ENCODE measurements at places on chromosomes 1 and 21. TPM values are rescaled to one million over a fixed set of nuclear protein-coding genes. Genes with fewer than 3 reads are reported as not detected.

The ABCD3 gene
- 18.5 TPM for total RNA-seq

DNA sequence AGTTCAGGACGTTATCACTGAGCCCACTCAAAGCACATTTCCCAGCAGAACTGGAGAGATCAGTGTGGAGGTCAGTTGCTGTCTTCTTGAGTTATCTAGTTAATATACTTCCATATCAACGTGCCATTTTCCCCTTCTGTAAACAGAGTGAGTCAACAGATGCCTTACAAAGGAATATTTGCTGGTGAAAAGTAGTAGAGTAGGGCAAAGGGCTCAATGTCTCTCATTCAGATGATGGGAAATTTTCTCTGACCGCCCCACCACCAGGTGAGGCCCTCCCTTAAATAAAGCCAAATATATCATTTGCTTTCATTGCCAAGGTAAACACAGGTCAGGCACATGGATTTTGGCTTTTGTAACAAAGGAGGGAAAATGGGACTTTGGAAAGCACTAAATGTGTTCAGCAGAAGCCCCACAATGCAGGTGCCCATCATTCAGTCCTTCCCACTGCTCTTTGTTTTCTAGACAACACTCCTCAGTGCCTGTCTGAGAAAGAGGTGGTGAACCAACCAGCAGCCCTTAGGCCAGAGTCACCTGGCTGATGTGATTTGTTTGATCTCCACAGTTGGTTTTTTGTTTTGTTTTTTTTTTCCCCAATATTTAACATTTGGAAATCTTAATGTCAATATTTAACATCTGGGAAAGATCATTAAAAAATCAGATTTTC is 40.5 kb upstream of the SAMD13 start:
- DNase-seq, result no peak

DNA sequence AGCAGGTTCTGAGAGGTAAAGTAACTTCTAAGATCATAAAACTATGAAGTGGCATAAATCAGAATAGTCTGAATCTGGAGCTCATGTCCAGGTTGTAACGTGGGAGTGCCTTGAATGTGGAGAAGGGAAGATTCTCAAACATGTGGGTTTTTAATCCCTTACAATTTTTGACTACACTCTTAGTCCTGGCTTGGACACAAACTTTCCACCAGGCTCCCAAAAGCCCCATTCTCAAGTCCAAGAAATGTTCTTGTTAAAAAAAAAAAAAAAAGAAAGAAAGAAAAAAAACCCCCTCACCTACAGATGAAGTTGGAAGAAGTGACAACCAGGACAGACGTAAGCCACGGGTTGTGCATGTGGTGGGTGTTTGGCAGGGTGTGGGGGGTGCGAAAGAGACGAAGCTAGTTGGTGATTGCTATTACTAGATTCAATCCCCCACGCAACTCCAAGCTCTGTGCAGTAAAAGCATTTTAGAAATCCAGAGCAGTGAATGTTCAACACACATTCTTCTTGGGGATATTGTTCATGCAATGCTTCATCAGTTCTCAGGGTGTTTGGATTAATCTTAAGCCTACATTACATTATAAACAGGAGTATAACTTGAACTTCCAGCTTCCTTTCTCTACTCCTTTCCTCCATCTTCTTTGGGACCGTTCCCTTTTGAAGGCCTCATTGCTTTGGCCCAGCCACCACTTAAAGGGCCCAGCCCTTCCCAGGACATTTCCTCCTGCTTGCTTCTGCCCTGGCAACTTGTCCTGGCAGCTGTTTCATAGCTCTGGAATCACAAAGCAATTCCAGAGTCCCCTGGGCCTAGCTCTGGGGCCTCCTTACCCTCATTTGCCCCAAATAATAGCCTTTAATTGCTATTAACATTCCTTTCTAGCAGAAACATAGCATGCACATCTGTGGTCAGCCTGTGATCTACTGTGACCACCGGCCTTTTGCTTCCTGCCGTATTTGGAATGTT is 41.8 kb downstream of the PHC2 start:
- DNase-seq, result no peak

DNA sequence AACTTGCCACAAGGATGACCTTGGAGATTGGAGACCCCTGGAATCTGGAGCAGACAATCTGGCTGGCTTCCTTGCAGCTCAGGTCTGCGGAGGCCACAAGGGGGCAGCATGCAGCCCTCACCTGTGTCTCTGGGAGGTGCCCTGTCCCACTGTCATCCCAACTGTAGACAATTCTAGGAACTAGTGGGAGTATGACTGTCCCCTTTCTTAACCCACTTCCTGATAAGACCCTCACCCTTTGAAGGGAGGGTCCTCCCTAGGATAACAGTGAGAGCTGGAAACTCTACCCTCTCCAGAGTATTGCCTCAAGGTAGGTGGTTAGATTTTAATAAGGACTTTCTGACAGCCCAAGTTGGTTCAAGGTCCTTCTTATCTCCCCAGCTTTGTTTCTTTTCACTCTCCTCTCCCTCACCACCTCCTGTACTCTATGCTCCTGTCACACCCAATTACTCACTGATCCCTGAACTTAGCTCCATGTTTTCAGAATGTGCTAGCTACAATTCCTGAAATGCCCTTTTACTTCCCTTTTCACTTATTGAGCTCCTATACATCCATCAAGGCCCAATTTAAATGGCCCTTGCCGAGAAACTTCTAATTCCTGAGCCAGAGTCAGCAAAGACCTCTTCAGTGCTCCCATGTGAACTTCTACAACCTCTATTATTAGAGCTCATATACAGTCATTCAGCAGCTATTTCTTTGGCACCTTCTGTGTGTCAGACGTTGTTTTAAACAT is 9.2 kb upstream of the KCNQ4 start:
- no peak for DNase-seq

The RAB25 gene
- total RNA-seq, result not detected

DNA sequence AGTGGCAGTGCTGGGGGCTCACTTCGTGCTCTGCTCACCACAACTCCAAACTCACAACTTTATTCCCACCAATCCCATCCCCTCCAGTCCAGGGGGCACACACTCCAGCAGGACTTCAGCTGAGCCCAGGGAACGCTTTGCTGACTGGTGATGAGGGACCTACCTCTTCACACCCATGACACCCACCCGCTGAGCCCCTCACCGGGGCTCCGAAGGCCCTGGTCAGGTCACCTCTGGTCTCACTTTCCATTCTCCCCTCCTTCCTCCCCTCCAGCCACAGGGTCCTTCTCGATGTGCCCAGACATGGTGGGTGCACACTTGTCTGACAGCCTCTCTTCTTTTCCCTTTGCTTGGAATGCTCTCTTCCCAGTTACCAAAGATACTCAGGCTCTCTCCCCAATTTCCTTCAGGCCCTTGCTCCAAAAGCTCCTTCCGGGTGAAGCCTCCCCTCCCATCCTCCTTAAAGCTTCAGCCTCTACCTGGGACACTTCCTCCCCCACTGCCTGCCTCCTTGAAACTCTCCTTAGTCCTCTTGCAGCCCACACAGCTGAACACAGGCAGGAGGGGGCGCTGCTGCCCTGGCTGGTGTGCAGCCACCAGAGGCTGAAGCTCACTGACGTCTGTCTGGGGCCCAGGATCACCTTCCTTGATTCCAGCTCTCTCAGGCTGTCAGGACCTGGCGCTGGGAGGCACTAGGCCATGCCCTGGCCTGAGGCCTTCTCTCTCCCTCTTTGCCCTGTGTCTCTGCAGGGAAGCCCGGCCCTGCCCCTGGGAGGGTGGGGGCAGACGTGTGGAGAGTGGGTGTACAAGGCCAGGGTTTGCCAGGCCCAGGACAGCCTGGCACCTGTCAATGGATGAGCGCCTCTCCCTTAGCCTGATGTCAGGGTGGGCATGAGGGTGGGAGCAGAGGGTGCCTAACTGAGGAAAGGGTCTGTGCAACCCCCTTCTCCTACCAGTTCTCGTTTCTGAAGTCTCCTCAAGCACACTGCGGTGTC is 1.6 kb downstream of the KCNE1 start:
- DNase-seq, result no peak

DNA sequence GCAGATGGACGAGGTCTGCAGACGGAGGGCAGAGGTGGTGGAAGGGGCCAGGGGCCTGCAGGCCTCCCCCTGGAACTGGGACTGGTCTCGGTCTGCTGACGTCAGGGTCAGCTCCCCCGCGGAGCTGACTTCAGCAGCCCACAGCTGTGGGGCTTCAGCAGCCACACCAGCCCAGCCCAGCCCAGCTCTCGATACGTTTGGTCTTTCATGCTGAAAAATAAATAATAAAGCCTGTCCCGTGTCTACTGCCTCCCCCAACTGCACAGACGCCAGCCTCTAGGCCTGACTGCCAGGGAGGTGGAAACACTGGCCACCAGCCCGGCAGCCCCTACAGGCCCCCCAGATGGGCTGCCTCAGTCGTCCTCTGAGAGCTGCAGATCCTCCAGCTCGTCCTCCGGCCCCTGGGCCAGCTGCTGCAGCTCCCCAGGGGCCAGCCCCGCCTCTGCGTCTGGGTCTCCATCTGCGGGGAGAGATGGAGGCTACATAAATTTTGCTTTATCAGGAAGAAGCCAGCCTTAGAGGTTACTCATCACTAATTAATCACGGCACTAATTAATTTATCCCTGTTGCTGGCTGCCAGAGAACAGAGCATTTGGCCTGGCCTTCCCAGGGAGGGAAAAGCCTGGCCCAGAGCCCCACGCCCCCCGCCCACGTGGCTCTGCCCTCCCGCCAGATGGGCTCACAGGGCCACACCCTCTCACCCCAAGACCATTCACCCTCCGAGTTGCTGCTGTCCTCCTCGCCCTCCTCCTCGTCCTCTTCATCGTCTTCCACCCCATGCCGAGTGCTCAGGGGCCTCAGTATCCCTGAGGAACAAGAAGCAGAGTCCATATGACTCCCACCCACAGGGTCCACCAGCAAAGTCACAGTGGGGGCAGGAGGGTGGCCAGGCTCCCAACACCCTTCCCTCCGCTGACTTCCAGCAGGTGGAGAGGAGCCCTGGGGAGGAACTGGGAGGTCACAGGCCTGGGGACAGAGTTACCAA is 14.4 kb downstream of the NOC2L start:
- DNase-seq, result no peak

GRCh38 chr1:16433030-16433429 is 4.2 kb downstream of the SPATA21 start:
- DNase-seq, result no peak

The PTGFR gene
- 1.9 TPM for total RNA-seq

- no peak for DNase-seq
These were observed 63.9 kb downstream of the OBSCN start for GRCh38 chr1:228271701-228272251.

DNA sequence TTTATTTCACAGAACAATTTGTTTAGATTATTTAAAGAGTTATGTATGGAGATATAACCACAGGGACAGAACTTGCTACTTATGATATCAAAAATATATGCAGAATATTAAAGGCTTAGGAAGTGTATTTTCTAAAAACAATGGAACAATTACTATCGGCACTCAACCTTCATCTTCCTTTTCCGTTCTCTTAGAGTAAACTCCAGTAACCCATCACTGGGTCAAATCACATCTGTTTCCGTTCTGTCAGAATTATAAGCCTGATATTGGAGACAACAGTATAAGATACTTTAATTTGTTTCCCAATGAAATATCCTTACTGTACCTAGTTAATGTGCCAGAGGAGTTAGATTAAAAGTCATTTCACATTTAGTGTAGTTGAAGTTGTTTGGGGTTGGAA is 32.2 kb downstream of the DTL start:
- DNase-seq, result no peak

- no peak for DNase-seq
These were observed 214.6 kb downstream of the TRABD2B start for GRCh38 chr1:47782414-47783166.

GRCh38 chr1:223482766-223483165 is 89.6 kb downstream of the CCDC185 start:
- no peak for DNase-seq

GRCh38 chr1:177014325-177014724 is 150.2 kb downstream of the ASTN1 start:
- DNase-seq, result no peak

The IFI44L gene
- total RNA-seq, result 80.7 TPM

DNA sequence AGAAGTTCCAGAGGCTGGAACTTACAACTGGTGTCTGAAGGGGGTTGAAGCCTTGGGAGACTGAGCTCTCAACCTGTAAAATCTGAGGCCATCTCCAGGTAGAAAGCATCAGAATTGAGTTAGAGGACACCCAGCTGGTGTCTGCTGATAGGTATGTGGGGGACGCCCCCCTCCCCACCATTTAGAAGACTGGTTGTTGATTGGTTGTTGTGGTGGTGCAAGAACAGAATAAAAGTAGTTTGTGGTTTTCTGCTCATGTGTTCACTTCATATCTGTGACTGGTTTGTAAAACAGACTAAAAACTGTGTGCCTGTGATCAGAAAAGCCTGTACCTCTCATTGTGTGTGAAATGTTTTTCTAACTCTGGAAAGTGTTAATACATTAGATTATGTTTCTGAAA is 33.2 kb upstream of the PDE4B start:
- DNase-seq, result no peak

GRCh38 chr1:183289051-183289496 is 103.0 kb downstream of the LAMC2 start:
- no peak for DNase-seq

The TBX15 gene
- 4.1 TPM for total RNA-seq

The SGIP1 gene
- 5.8 TPM for total RNA-seq

- DNase-seq, result no peak
These were observed 15.6 kb upstream of the TTC4 start for GRCh38 chr1:54699936-54700525.

GRCh38 chr1:224357626-224358124 is 996 bp downstream of the CNIH4 start:
- DNase-seq, result no peak

The OR2M3 gene
- total RNA-seq, result not detected

DNA sequence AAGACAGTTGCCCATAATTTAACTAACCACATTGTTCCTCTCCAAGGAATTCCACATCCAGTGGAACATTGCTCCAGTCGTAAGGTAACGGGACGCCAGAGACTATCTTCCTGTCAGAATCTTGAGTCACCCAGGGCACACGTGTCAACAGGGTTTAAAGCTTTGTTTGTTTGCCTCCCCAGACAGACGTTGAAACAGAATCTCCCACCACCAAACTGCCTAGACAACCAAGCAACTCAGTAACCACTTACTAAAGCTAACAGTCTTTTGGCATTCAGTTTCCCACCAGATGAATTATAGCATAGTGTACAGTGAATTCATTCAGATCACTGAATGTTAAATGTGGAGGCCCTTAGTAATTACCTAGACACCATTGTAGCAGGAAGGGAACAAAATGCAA is 439.5 kb downstream of the PLPP3 start:
- no peak for DNase-seq

- no peak for DNase-seq
These were observed 17.5 kb downstream of the LRRC41 start for GRCh38 chr1:46285730-46286477.

GRCh38 chr1:39592069-39592468 is 15.5 kb upstream of the PABPC4 start:
- no peak for DNase-seq

The CYP4A11 gene
- 0.79 TPM for total RNA-seq

GRCh38 chr1:221190249-221190648 is 311.0 kb downstream of the HLX start:
- DNase-seq, result no peak

GRCh38 chr1:11984576-11984975 is 4.3 kb downstream of the MFN2 start:
- no peak for DNase-seq

DNA sequence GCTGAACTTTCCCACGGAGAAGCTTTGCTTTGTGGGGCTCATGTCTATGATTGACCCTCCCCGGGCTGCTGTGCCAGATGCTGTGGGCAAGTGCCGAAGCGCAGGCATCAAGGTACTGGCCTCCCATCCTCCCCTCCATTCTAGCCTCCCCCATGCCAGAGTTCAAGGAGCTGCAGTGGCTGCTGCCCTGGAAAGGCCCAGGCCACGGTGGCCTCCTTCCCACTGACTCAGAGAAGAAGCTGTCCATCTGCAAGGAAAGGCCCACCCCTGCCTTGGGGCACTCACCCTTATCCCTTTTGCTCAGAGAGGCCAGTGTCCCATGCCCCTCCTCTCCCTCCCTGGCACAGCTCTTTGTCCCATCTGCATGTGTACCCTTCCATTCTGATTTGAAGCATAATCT is 14.9 kb downstream of the ATP1A2 start:
- DNase-seq, result no peak
